GM06990 (cell line): ENCODE measurements at places on chromosomes 4 and X.

- no peak for DNase-seq
Measured at GRCh38 chr4:83043801-83044407, 8.9 kb downstream of the COPS4 start.

DNA sequence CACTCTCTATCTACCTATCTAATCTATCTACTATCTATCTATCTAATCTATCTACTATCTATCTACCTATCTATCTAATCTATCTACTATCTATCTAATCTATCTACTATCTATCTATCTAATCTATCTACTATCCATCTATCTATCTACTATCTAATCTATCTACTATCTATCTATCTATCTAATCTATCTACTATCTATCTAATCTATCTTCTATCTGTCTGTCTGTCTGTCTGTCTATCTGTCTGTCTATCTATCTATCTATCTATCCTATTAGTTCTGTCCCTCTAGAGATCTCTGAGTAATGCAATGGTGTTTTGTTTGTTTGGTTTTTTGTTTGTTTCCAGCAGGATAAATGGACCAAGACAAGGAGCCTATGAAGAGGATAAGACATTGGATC lies 9.4 kb upstream of the ASMTL start:
- no peak for DNase-seq

- DNase-seq: no peak
Measured at GRCh38 chr4:81237791-81238190, 22.8 kb upstream of the PRKG2 start.

DNA sequence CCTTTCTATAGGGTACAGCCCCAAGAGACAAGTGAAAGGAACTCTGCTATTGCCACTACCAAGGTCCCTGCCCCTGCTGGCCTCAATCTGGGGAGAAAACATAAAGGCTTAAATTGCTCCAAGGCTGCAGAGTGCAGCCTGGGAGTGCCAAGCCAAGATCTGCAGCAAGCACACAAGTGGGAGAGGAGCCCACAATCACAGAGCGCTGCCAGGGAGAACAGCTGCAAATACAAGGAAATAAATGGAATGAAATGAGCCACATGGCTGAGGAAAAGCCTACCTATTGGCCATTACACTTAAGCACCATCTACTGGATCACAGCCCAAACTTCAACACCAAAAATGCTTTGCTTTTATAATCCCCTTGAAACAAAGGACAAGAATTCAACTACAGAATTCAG lies 582.4 kb downstream of the FAM133A start:
- DNase-seq: no peak

GRCh38 chrX:22396408-22396807 lies 123.7 kb downstream of the CBLL2 start:
- no peak for DNase-seq

DNA sequence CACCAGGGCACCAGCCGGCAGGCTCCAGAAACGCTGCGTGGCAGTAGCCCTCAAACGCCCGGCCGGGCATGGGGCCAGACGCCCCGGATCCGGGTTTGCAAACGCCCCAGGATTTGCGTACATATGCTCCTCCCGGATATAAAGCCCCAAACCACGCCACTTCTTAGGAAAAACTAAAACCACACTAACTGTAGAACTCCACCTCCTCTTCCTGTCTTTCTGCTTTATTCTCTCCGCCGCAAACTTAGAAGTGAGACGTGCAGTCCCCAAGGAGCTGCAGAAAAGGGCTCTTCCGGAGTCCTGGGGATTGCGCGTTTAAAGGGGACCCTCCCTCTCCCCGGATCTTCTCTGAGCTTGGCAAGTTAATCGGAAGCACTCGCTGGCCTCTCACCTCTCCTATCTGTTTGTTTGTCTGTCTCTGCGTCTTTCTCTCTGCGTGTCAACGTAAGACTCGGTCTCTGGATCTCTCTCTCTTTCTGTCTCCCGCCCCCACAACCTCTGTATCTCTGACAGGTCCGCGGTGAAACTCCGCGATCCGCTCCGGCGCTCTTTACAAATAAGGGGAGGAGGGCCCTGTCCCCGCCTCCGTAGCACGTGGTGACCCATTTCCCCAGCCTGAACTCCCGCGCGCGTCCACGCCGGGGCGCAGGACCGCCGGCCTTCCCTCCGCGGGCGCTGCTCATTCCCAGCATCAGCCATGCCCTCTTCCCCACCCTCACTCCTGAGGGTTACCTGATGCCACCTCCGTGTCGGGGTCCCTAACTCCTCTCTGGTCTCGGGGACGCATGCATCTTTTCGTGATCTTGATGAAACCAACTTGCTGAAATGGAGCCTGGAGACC lies at the start of gene SLC39A8:
Gene SLC39A8, minus strand, starts transcription at position 529 of the 841 bp plus-strand sequence. CDS start 820 bp downstream, outside the sequence.
- peak; percentile 90 for DNase-seq

- no peak for DNase-seq
Measured at GRCh38 chr4:127737295-127737694, 7.1 kb downstream of the SLC25A31 start.

DNA sequence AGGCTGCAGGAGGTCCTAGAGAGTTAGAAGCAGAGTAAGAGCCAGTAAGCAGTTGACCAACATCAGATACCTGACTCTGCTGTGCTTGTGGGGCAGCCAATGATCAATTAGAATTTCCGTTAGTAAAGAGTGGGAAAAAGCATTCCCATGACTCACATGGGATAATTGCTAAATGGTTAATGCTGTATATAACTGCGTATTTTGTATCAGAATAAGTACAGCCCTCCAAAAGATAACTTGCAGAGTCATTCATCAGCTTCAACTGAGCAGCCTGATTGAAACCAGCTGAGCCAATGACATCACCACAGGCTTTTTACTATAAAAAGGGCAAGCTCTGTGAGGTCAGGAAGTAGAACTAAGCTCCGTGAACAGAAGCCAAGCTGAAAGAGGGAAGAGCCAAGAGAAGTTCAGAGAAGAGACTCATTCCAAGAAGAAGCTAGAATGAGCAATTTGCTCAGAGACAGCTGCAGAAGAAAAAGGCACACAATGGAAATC lies 67.9 kb downstream of the PPP3CA start:
- DNase-seq: peak; percentile 9

DNA sequence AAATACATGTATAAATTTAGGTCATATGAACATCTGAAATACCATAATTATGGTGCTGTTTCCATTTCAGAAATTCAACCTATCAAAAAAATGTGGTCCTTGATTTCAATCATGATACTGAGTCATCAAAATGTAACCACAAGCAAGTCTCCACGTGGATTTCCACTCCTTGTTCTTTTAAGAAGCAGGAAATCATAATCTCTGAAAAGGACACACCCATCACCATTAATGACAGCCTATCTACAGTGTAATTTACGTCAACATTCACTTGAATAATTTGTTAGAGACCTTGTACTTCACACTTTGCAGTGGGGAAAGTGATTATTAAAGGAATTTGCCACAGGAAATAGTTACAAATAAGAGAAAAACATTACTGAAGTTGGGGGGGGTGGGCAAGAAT lies 17.7 kb upstream of the SLC7A11 start:
- DNase-seq: no peak

- DNase-seq: peak; percentile 34
Measured at GRCh38 chr4:121951521-121952110, at the start of gene TRPC3. TSS of gene TRPC3 (minus strand) at chr4:121952060. CDS start at chr4:121951680, 380 bp downstream.

- DNase-seq: no peak
Measured at GRCh38 chr4:46586566-46586965, 196.6 kb upstream of the GABRA2 start.

- no peak for DNase-seq
Measured at GRCh38 chr4:18435781-18436180, 414.2 kb upstream of the LCORL start.

DNA sequence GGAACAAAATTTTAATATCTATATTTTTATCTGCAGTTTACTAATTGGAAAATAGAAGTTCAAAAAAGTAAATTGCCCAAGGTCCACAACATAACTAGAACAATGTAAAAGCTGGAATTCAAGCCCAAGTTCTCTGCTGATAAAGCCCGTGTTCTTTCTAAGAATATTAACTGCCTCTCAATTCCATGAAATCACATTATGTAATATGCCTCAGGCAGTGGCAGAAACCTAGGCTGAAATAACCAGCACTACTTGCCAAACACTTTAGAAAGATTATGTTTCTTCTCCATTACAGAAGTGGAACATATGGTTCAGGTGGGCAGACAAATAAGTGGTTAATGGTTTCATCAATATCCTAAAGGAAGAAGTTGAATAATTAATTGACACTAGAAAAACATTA lies 56.7 kb upstream of the ADGRL3 start:
- DNase-seq: no peak

DNA sequence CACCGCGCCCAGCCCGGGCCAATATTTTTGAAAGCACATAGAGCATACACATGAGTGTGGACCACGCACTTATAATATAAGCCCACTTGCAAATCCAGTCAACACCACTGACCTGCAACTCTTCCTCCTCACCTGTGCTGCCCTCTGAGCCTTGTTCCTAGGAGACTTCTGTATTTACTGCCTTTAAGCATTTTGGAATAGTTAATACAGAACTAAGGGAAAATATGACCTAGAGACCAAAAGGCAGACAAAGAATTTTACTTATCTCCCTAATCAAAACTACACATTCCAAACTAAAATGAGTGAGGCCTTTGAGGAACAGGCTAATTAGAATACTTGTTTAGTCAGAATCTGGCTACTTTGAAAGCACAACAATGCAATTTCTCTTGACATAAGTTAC lies 89.1 kb downstream of the RELL1 start:
- DNase-seq: no peak

DNA sequence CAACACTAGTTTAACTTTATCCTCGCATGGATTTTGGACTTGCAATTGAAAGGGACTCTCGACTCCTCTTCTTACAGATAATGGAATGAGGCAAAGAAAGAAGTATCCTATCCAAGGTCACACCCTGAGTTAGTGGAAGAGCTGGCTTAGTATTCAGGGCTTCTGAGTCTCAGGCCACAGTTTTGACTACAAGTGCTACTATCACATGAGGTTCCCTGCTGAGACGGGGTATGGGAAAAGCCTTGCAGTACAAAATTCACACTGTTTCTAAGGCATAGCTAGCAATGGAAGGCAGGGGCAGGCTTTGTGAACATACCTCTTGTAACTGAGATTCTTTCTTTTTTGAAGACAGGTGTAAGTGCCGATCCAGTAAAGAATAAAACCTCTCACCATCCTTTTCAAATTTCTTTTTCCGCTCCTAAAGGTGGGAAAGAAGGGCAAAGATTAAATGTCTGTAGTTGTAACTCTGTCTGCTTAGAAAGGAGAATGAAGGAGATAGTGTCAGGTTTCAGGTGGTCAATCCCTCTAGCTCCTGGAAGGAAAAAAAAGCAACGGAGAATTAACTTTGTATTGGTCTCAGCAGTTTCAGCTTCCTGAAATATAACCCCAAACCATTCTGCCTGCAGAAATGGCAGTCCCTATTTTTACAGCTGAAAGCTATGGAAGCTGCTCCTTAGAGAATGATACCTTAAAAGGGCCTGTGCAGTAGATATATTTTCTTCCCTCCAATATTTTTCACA lies 199.0 kb downstream of the OPHN1 start:
- DNase-seq: no peak

GRCh38 chr4:118683513-118683912 lies 1.7 kb upstream of the METTL14 start:
- no peak for DNase-seq

DNA sequence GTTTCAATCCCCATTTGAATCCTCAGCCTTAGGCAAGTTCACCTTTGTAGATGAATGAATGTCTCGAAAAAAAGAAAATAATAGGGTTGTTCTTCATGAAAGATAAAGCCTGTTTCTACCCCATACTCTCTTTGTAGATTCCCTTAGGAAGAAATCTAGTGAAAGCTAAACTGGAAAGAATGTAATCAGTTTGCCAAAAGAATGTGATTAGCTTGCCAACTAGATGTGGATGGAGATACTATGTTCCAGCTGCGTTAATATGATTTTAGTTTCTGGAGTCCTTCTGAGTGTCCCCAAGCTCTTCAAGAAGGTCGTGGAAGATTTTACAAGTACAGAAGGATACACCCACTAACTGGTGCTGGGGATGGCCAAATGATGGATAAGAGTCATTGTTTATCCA lies 162.3 kb upstream of the EDNRA start:
- no peak for DNase-seq

DNA sequence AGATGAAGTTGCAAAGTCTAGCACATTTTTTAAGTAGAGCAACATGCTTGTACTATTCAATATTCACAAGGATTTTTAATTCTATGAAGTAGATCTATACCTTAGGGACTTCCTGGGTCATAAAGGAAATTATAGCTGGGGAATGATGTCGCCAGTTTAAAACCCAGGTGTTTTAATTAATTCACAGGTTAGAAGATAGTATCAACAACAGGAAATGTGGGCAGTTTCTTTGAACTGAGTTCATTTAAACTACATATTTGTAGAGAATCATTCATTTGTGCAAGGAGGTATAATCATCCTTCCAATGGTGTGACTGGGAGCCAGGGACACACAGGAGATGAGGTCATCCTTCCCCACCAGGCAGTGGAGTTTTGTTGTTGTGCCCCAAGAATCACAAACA lies 181.3 kb upstream of the KLF3 start:
- DNase-seq: no peak

DNA sequence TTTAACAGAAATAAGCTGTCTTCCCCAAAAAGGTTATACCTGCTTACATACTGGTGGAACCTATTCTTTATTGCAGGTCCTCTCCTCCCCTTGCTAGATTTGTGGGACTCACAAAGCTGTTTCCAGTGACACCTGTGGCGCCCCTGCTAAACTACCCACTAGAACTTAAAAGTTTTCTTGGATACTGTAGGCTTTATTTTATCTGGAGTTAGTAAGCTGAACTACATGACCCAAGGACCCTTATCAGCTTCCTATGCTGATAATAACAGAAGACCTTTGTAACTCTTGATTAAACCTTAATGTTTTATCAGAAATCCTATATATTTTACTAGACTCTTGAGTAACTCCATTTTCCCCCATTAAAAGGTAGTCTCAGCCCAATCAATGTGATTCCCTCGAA lies 32.3 kb downstream of the CLDN2 start:
- no peak for DNase-seq

DNA sequence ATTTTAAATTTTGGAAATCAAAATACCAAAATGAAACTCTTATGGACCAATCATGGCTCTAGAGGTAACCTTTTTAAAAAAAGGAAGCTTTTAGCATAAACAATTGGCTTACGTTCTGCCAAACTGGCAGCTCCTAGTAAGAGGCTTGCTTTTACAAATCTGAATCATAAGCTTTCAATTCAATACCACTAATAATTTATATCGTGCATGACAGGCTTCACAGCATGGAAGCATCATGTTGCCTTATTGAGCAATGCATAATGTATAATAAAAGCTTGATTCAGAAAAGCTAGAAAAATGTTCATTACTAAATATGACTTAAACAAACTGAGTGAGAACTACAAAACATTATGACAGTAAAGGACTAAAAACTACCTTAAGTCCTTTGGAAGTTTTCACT lies 280.9 kb downstream of the IQCM start:
- no peak for DNase-seq
